Left colon (tissue), 2 donors: ENCODE measurements at places on chromosomes 11 and 22.

GRCh38 chr11:122758974-122759373 lies 79.3 kb upstream of the CRTAM start:
- no peak for DNase-seq

DNA sequence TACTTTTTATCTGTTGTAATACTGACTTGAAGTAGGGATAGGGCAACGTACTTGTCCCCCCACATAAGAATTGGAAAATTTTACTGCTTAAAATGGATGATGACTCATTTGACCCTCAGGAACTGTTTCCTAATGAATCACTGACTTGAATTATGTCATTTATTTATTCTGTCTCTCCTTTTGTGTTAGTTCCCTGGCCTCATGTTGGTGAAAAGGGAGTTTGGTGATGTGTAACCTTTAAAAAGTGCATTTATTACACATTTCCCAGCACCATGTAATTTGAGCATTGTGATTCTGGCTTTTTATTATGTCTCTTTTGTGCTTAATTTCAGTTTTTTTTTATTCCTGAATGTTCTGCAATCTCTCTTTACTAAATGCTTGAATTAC lies 20.3 kb upstream of the PGM2L1 start:
- DNase-seq = no peak

- DNase-seq = no peak
Measured at GRCh38 chr22:23497016-23497885, 82.8 kb downstream of the IGLL1 start.

DNA sequence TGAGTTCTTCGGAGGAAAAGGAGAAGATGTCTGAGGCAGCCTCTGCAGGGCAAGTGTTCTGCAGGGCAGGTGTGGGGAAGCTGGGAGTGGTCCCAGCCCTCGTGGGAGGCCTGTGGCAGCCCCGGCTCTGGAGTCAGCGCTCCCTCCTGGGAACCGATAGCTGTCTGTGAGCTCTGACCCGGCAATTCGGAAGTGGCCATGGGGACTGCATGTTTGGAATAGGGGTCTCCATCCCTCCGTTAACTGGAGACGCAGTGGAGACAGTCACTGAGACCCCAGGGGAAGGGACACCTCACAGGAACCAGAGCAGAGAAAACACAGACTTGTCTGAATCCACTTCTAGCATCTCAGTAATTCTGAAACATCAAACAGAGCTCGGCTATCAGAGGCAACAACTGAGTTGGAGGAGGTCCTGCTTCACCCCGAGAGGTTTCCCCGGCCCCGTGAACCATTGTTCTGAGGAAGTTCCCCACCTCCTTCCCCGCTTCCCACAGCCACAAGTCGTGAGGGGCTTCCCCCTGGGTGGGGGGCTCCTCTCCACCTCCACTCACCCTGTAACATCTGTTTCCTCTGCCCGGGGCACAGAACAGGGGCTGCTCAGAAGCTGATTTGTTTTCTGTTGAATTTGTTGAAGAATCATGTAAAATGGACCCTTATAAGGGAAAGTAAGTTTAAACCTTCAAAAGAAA lies 99.6 kb downstream of the BRD1 start:
- no peak for DNase-seq

DNA sequence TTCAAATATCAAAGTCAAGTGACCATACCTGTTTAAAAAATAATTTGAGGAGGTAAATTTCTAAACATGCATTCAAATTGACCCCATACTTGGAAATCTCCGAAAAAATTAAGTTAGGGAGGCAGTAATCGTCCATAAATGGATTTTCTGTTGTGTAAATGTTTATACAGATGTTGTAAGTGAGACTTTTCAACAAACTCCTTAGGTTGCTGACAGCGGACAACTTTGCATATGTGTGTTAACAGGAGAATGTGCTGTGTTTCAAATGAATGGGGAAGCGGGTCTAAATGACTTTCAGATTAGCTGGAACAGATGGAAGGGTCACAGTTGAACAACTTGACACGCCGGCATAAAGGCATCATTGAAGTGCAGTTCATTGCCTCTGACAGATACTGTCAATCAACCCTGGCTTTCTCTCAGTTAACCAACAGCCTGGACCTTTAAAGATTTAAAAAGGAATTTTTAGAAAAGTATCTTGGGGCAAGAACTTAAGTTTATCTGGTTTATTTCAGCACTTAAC lies 98.2 kb upstream of the DBX1 start:
- no peak for DNase-seq

GRCh38 chr11:83374311-83374710 lies 88.1 kb upstream of the CCDC90B start:
- no peak for DNase-seq

DNA sequence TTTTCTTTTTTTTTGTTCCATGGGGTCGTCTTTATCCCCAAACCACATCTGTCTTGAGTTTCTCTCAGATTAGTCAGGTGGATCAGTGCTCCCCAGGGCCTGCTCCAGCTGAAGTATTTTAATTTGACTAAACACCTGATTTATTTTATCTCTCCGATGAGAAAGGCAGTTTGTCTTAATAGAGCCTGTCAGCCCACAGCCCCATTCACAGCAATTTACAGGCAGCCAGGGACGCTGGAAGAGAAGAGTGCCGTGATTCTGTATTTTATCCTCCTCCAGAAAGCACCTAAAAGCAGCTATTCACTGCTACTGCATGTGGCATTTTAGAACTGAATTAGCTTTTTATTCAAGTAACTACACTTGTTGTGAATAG lies 164.5 kb downstream of the SOX6 start:
- no peak for DNase-seq
